ENCODE measurements at places on chromosomes 13 and 19.
A peak's percentile ranks its signal among the peaks of the same experiment; 100 is the strongest.

DNA sequence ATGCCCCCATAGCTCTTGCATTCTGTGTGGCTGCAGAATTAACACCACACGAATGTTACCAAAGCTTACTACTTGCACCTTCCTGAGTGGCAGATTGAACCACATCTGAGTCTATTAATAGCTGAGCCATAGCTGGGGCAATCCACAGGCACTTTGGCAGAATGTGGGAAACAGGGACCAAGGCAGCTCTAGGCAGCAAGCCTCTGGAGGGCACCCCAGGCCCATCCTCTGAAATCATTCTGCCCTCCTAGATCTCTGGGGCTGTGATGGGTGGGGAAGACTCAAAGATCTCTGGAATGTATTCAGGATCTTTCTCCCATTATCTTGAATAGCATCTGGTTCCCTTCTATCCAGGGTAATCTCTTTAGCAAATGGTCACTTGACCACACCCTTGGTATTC is 139.3 kb downstream of the TNFRSF19 start:
- DNase-seq: no peak

GRCh38 chr19:38033658-38034491 is 126.9 kb downstream of the SIPA1L3 start:
- DNase-seq: no peak

GRCh38 chr13:34035676-34036325 is 217.9 kb downstream of the RFC3 start:
- DNase-seq: no peak

DNA sequence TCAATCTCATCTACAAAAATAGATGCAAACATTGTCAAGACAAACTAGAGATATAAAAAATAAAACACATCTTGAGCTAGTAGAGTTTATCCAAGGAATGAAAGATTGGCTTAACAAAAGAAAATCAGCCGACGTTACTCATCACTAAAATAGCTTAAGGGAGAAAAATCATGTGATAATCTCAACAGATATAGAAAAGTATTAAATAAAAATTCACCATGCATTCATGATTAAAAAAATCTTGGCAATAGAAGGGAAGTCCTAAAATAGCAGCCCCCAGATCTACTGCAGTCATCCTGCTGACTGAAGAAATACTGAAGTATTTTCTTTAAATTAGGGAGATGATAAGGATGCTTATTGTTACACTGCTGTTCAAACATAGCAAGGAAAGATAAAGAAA is 12.6 kb upstream of the DCLK1 start:
- DNase-seq: no peak

DNA sequence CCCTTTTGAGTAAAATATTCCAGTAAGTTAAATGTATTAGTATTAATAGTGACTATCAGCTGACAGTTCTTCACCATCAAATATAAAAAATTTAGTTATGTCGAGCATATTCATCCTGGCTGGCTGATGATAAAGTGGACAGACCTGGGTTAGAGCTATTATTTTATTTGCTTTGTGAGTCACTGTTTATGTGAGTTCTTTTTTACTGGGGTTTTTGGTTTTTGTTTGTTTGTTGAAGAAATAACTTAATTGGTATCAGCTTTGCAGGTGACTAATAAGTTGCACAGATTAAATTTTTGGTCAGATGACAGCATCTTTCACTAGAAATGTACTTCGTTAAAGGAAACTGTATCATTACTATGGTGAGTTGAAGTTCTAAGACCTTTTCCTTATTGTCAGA is 224.7 kb downstream of the GGACT start:
- DNase-seq: no peak

DNA sequence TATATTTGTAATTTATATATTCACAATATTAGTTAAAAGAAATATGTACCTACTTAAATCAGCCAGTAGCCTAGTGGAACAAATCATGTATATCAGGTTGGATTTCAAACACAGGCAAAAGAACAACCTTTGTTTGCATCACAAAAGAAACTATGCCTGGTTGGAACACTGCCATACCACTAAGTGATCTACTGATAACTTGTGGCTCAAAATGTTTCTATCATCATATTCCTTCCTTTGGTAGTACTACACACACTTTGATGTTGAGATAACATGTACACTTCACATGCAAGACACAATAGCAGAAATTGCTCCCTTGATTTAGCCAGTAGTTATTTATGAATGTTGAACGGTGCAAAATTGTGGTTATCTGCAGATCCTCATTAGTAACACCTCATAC is 146.0 kb upstream of the GPC6 start:
- no peak for DNase-seq

DNA sequence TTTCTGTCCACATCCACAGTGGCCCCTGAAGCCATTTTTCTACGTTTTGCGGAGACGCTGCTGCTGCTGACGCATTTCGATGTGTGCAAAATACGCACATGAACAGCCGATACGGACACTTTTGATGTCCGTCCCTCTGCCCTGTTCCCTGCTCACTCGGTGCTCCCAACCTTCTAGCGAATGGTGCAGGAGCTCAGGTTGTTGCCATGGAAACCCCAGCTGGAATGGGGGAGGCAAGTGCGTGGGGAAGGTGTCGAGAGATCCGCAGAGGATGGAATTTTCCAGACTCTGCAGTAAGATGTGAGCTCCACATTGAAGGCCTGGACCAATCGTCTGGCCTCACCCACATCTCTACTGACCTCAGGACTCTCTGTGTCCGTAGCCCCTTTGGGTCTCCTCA is 109.2 kb upstream of the USP29 start:
- DNase-seq: no peak

DNA sequence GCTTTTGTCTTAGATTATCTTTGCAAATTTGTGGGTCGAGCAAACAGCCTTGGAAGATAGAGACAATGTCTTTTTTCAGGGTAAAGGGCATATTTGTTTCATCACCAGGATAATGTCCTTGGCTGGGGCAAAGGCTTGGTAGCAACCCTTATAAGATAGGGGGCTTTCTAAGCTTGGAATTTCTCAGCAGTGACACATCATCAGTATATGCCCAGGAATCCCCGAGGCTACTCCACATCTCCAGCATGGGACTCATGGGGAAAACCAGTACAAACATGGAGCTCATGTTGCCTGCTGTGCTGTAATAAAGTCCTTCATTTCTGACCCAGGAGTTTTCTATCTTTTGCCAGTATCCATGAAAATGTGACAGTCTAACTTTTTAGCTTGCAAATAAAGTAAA is 77.1 kb downstream of the DCLK1 start:
- no peak for DNase-seq

DNA sequence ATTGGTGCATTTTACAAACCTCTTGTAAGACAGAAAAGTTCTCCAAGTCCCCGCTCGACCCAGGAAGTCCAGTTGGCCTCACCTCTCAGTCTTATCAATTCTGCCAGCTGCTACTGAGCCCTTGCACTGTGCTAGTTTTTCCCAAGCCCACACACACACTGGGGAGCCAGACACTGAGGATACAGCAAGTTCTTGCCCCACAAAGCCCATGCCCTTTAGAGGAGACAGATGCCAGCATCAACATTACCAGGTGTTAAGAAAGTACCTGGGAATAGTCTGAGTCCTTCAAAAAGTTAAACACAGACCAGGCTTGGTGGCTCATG is 175.0 kb downstream of the PTPRS start:
- DNase-seq: no peak

GRCh38 chr19:48490981-48491792 is 20.4 kb downstream of the LMTK3 start:
- DNase-seq: peak; percentile 75

DNA sequence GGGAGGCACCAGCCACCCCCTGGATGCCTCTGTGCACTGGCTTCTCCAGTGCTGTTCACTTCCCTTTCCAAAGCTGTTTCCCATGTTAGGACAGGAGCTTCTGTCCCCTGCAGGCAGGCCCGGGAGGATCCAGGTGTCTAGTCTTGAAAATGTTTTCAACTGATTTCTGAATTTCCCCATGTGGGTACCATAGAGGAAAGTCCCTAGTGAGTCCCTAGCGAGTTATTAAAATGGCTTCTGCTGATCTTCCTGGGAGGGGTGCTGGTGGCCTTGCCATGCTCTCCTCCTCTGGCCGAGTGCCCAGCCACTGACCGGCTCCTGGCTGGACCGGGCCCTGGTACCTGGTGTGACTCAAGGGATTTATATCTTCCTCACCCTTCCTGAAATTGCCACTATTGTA is 5.2 kb upstream of the ANKRD10 start:
- no peak for DNase-seq

- DNase-seq: peak; percentile 76
These were observed 1.6 kb downstream of the P2RY11 start for GRCh38 chr19:10112895-10113591.

DNA sequence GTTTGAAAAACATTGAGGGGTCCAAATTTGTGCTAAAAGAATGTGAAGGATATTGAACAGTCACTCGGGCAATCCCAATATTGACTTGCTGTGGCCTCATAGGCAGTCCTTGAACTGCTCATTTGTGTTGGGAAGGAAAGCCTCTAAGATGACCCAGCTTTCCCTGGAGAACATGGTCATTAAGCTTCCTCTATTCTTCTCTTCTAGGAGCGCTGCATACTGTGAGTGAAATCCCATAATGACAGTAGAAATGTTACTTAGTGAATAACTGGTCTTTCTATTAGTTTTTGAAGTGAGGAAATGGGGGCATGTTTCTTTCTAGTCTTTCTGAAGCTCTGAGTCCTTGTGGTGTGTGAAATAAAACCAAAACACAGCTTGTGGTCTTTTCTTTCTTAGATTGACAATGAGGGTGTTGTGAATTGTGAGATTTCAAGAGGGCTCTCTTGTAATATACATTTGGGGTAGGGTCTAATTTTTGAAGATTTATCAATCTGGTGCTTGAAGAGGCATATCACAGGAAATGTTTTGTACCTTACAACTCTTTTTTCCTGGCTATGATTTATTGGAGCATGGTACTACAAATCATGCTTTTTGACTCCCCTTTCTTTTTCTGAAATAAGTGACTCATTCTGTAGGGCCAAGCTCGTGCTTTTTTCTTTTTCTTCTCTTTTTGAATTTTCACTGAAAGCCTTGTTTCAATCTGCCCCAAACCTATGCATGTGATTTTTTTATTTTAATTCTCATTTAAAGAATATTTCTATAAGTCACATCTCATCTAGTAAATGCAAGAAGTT is 250.8 kb downstream of the OXGR1 start:
- DNase-seq: no peak

DNA sequence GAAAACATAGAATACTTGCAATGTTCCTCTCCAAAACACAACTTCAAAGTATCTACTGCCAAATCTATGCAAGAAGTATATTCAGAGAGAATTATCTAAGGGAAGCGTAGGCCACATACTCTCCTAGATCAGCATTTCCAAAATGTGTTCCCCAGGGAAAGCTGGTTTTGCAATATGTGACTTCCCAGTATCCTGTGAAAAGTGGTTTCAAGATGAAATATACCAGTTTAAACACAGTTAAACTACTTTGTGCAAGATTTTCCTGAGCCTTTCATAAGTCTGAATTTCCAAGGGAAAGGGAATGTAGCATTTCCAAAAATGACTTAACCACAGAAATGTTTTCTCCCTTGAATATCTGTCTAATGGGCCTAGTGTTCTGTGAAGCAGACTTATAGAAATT is 7.6 kb downstream of the STARD13 start:
- DNase-seq: no peak

- no peak for DNase-seq
These were observed at the start of gene KIR2DL4 for GRCh38 chr19:54803410-54803809. TSS of gene KIR2DL4 (plus strand) at chr19:54803610. CDS start at chr19:54803652, 42 bp downstream.

DNA sequence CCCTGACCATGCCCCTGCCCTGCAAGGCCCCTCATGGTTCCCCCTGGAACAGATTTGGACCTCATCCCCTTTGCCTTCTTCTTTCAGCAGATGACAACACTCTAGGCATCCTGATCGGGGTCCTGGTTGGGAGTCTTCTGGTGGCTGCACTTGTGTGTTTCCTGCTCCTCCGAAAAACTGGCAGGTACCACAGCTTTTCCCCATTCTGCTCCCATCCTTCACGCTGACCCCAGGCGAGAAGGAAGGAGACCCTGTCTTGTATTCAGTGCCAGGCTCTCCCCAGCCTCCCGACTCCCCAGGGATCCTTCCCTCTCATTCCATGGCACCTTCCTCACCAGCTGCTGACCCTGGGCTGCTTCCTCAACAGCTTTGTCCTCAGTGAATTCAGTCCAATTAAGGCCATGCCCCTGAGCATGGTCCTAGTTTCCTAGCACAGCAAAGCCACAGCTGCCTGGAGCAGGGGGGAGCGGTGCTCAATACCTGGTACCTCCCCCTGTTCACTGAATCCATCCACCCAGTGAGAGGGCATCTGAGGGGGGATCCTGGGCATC is 8.4 kb downstream of the CEACAM21 start:
- DNase-seq: no peak

- DNase-seq: peak; percentile 77
These were observed 49.5 kb downstream of the CRYL1 start for GRCh38 chr13:20475927-20476691.

DNA sequence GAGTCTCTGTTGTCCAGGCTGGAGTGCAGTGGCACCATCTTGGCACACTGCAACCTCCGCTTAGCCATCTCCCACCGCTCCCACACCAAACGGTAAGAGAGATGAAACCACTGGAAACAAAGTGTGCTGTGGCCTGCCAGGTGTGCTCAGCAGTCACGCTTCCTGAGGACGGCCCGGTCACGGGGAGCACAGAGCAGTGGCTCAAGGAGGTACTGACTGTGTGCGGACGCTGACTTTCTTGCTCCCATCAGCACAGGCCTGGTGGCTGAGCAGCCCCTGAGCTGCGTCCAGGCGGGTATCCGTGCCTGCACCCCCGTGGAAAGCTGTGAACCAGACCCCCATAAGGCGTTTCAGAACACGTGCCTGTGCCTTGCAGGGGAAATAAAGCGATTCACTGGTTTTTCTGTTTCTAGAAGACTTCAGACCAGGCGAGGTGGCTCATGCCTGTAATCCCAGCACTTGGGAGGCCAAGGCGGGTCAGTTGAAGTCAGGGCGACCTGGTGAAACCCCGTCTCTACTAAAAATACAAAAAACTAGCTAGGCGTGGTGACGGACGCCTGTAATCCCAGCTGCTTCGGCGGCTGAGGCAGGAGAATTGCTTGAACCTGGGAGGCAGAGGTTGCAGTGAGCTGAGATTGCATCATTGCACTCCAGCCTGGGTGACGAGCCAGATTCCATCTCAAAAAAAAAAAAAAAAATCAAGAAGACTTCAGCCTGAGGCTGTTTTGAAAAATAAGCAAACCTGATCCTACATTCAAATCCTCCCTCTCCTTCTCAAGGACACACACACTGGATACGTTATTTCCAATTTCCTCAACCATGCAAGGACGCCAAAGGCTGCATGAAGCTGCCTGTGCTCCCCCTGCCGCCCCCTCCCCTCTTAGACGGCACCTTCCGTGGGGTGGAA is 25.5 kb downstream of the ADPRHL1 start:
- DNase-seq: no peak

All from CD4-positive, alpha-beta T cell treated with Interleukin-17A for 4 hours (primary cell).